ENCODE measurements at places on chromosomes 4 and X.
A peak's percentile ranks its signal among the peaks of the same experiment; 100 is the strongest.

GRCh38 chr4:183370786-183371185 is 48.6 kb upstream of the CLDN24 start:
- no peak for DNase-seq

DNA sequence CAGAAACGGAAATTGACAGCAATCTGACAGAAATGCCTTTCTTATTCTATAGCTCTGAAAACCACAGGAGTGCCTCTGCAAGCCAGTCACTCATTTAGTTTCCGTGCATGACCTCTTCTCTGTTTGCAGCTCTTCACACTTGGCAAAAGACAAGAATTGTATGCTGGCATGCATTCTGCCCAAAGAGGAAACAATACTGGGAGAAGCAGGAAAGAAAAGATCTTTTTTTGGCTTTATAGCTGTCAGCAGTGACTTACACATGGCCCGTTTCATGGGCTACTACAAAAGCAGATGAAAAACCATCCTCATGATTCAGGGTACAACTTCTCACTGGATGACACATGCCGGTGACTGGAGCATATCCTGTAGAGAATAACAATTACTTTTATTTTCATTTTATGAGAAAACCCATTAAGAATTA is 249.4 kb downstream of the ADAMTS3 start:
- peak; percentile 56 for DNase-seq

GRCh38 chrX:109472939-109473735 is 8.7 kb downstream of the GUCY2F start:
- peak; percentile 20 for DNase-seq

DNA sequence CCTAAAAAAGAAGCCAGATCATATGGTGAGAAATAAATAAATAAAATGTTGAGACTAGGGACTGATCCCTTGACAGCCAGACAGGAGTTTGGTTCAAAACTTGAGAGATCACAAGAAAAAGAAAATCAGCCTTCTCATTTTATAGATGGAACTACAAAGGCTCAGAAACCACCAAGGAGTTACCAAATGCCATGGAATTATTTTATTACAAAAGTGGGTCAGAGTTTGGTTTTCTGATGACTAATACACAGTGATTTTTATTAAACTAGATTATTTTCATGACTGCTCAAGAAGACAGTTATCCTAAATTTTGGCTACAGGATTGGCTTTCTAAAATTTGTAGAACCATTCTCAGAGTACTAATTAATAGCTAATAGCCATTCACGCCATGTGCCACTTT is 6.2 kb downstream of the CXCL1 start:
- DNase-seq: no peak

DNA sequence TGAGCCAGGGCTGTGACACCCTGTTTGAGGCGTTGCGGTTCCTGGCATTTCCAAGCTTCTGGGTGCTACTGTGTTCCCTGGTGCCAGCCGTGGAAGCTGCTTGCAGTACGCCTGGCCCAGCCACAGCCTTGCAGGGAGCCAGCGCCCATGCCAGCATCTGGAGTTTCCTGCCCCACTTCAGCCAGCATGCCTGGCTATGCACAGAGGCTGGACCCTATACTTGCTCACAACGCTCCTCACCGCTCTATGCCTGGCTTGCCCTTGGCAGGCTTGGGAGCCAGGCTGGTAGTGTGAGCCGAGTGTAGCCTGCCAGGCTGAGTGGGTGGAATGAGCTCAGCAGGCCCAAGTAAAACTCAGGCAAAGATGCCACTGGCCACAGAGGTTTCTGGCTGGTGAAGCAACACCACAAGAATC is 22.4 kb downstream of the PRRG1 start:
- no peak for DNase-seq

- DNase-seq: no peak
These were observed 8.3 kb downstream of the SPON2 start for GRCh38 chr4:1164040-1164439.

- no peak for DNase-seq
These were observed 2.0 kb downstream of the MID1IP1 start for GRCh38 chrX:38803243-38803587.

- no peak for DNase-seq
These were observed 56.2 kb downstream of the GPRIN3 start for GRCh38 chr4:89251396-89251795.

DNA sequence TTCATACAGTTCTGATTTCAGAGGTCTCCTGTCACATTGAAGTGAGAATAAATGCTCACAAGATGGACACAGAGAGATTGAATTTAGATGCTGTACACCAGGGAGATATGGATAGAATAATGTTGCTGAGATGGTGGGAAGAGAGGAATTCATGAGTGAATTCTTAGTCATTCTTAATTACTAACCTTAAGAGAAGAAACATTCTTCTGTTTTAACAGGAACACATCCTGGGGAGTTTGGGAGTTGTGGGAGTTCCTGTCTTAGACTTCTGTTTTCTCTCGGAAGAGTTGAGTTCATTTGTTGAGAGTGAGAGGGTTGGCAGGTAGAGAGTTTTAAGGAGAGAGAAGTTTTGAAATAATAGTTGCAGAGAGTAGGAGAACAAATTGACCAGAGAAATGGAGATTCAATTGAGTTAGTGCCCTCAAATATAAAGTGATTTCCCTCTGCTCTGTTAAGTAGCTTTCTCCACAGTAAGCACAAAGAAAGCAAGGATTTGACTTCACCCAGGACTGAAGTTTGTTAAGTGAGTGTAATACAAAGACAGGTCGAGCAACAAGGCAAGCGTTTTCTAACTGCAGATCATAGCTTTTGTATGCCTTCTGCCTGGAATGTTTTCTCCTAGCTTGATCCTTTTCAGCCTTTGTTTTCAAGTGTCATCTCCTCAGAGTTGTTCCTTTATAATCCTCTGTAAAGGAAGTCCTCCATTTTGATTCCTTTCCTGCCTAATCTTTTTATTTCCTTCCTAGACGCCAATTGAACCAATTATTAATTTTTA is 205.9 kb downstream of the RAPGEF2 start:
- DNase-seq: no peak

DNA sequence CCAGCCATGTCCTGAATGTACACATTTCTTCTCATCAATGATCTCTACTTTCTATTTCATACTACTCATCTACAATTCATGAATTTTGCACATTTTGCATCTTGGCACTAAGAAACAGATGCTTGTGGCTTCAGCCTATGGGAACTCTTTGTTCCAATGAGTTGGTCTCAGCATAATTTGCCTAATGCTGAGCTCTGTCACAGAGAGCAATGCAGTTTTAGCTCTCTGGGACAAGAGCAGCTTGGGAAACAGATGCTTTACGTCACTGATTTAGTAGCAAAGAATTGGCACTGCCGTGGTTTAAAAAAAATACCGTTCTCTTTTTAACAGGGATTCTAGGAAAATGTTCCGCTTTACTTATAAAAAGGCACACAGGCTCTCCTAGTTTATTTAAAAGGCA is 162.4 kb downstream of the WDFY3 start:
- DNase-seq: no peak

- no peak for DNase-seq
These were observed 1.4 kb downstream of the ZNF185 start for GRCh38 chrX:152899111-152899873.

GRCh38 chrX:13955095-13955647 is 74.5 kb downstream of the GEMIN8 start:
- DNase-seq: no peak

DNA sequence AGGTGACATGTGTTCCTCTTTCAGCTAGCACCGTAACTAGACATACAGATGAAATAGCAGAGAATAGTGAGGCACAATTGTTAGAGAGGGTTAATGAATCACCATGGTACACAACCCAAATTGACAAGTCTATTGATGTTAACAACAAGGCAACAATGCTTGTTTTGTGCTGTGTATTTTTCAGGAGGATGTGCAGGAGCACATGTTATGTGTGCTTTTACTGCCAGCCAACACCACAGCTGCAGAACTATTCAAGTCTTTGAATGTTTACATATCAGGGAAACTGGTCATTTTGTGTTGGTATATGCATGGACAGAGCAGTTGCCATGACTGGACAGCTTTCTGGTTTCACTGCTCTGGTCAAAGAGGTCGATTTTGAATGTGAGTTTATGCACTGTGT is 32.8 kb downstream of the STBD1 start:
- no peak for DNase-seq

- no peak for DNase-seq
These were observed 123.4 kb upstream of the GUCY1A1 start for GRCh38 chr4:155543126-155543765.

DNA sequence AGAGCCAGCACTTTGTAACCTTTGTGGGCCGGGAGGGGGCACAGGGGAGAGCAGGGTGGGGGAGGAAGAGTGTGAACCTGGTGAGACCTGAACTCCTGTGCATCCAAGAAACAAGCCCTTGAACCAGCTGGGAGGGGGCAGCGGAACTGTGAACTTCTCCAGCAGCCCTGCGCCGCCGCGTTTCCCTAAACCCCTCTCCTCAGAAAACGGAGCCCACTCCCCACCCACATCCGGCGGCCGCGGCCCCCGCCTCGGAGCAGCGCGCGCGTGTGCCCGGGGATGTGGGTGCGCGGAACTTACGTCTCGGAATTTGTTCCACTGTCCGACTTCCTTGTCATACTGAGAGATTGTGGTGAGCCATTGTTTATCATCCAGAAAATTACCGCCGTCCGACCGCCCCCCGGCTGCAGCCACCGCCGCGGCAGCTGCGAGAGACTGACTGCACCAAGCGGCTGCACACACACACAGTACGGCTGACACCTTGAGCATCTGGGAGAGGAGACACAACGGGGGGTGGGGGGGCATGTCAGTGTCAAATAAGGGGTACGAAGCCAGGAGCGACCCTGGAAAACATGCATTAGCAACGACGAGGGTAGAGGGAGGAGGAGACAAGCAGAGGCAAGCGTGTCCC is 494 bp downstream of the SPOCK3 start:
- DNase-seq: no peak

Measured in amniotic stem cell (primary cell).